ENCODE measurements at places on chromosomes 12 and 14. TPM values are rescaled to one million over a fixed set of nuclear protein-coding genes. Genes with fewer than 3 reads are reported as not detected.

- no peak for DNase-seq
Measured at GRCh38 chr12:108235197-108235984, 103.7 kb downstream of the CMKLR1 start.

- DNase-seq = no peak
Measured at GRCh38 chr14:90669731-90670130, 146.5 kb downstream of the TTC7B start.

- DNase-seq = no peak
Measured at GRCh38 chr12:120798696-120799095, 73.1 kb downstream of the ACADS start.

GRCh38 chr14:91261115-91261514 is 16.6 kb upstream of the GPR68 start:
- peak; percentile 72 for DNase-seq

- no peak for DNase-seq
Measured at GRCh38 chr14:68507544-68508081, 285.3 kb downstream of the ZFP36L1 start.

Gene POU6F1
- 3.6 TPM for total RNA-seq

Gene ENO2
- total RNA-seq = 151 TPM

- no peak for DNase-seq
Measured at GRCh38 chr12:92363295-92364146, 217.9 kb upstream of the BTG1 start.

GRCh38 chr14:50542941-50543418 is 10.6 kb upstream of the MAP4K5 start:
- no peak for DNase-seq

Gene IQSEC3
- total RNA-seq = 0.22 TPM

DNA sequence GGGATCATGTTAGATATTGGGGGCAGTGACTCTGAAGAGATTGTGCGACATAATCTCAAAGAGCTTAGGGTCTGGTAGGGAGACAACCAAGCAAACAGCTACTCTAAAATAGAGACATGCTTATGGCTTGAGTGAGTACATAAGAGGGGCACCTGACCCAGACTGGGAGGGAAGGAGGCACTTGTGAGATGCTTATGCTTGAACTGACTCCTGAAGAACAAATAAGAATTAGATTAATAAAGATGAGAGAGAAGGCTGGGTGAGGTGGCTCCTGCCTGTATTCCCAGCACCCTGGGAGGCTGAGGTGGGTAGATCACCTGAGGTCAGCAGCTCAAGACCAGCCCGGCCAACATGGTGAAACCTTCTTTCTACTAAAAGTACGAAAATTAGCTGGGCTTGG is 19.1 kb downstream of the TMTC2 start:
- no peak for DNase-seq

- DNase-seq = no peak
Measured at GRCh38 chr12:120696626-120697025, 9.7 kb downstream of the MLEC start.

DNA sequence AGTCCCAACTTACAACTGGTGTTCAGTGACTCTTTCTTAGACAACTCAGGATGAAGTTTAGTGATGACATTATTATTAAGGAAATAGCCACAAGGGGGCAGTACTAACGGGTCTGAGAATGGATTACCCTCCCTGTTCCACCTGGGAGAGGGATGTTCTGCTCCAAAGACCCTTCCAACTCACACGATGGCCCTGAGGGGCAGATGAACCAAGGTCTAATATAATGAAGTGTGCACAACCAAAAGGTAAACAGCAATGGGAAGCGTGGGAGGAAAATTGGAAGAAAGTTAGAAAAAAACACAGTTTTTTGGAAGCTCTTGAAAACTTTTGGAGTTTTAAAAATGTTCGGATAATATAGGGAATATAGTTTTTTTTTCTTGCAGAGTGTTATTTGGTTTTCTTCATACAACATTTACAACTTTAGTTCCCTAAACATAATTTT is 24.0 kb downstream of the FGF6 start:
- DNase-seq = no peak

Gene PLEKHD1
- 0.21 TPM for total RNA-seq

Gene HPD
- not detected for total RNA-seq

GRCh38 chr12:52010152-52010622 is 3.4 kb downstream of the TAMALIN start:
- DNase-seq = no peak

- DNase-seq = no peak
Measured at GRCh38 chr12:131391399-131391798, 319.5 kb upstream of the SFSWAP start.

DNA sequence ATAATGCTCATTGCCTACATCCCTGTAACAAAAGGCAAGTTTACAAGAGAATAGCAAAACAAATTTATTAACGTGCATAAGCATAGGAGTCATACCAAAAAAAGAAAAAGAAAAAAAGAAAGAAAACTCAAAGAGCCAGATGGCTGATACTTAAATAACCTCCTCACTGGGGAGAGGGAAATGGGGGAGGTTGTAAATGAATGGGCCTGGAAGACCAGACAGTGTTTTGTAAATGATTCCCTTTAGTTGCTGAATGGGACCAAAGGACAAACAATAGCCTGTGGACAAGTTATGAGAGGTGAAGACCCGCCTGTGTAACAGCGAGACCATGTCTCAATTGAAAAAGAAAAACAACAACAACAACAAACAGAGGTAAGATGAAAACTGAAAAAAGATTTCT is 35.3 kb downstream of the CAPS2 start:
- no peak for DNase-seq

GRCh38 chr12:113906411-113907200 is 59.5 kb downstream of the RBM19 start:
- peak; percentile 5 for DNase-seq

DNA sequence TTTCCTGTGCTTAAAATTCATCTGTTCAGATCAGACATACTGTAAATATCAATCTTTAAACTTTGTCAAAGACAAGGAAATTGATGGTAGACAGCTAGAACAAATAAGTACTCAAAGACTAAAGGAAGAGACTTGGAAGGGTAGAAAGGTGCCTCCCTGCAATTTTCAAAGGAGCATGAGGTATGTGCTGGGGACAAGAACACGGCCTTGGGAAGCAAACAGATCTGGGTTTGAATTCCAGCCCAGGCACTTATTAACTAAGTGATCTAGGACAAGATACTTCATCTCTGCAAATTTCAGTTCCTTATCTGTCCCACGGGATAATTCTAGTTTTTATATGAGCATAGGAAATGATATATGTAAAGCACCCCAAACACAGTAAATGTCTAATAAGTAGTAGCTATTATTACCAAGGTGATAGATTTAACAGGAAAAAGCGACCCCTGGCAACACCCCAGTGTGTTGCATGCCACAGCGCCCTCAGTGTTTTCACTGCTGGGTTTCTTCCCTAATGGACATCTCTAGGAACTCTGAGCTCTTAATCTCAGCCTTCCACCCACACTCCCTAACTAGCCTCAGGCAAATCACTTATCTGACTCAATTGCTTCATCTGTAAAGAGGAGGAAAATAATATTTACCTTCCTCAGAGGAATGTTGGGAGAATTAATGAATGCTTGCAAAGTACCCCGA is 44.7 kb upstream of the BMP4 start:
- DNase-seq = no peak

DNA sequence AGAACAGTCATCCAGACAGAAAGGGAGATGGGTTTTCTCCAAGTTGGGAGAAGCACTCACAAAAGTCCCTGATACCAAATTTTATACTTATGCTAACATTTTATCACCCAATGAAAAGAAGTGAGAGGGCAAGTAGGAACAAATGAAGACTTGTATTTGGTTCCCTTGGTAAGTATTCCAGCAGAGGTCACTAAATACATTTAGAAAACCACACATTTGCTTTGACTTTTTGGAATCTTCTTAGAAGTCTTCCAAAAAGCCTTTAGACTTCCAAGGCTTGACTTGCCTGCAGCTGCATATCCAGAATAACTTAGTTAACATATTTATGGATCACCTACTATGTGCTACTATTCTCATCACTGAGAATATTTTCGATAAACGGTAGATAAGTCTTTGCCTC is 3.1 kb upstream of the GYS2 start:
- DNase-seq = no peak

Data from natural killer cell treated with Interleukin-12 subunit alpha and Interleukin-12 subunit beta and Interleukin-15 and Interleukin-18, amount 100 ng/mL, for 72 hours (primary cell).